NCI-H1092 treated with DMSO at 0.1 percent for 48 hours (cell line): ENCODE measurements at places on chromosomes 16 and 17.

GRCh38 chr17:49993423-49994060 is 1.5 kb downstream of the DLX3 start:
- DNase-seq = no peak

DNA sequence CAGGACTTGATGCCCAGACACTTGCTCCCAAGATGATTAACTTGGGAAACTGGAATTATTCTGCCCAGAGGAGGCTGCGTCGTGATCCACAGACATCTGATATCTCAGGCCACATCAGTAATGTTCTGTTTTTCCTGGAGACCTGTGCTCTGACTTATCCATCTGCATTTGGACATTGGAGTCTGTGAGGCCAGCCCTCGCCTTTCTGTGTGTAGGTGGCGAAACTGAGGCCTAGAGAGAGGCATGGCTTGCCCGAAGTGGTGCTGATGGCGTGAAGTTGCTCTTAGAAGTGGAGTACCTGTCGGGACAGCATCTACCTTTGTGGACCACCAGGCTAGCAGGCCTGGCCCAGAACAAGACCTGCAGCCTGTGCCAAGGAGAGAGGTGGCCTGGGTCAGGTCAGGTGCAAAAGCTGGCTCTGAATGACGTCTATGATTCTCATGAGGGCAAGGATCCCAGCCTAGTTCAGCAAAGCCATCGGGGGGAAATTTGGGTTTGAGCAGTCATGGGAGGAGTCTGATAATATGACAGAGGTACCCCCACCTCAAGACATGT is 186.8 kb upstream of the ZNF469 start:
- DNase-seq = no peak

GRCh38 chr17:79814127-79814973 is 17.5 kb upstream of the CBX8 start:
- DNase-seq = peak; percentile 31

GRCh38 chr16:14366447-14366846 is 263.6 kb downstream of the PARN start:
- DNase-seq = no peak

DNA sequence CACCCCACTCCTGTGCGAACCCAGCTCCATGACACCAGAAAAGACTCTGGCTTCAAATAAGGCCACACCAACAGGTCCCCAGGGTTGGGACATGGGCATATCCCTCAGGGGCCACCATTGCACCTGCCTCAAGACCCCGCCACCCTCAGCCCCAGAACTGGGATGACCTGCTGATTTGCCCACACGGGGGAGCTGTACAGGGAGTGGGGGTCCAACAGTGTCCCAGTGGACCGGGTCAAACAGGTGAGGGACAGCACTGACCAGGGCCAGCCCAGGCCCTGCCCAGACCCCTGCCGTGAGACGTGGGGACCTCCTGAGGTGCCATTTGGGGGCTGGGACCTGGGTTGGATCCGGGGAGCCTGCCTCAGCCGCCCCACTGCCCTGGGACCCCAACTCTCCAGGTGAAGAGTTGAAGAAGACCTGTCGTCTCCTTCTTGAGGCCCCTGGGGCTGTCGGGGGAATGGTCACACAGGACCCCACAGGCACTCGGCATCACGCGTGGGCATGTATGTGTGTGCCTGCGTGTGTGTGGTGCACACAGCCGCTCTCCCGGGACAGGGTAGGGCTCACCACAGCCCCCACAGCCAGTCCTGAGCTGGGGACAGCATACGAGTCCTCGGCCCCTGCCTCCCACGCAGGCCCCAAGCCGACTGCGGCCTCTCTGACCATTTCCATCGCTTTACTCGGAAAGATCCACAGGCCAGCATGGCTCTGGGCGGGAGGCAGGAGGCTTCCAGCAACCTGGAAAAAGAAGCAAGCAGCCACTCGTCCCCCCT is 34.2 kb upstream of the ZNF469 start:
- DNase-seq = no peak

GRCh38 chr17:18106211-18106610 is 2.3 kb upstream of the MYO15A start:
- DNase-seq = no peak

- no peak for DNase-seq
Measured at GRCh38 chr16:14291286-14291685, 220.2 kb downstream of the MRTFB start.

GRCh38 chr16:15913046-15913698 is 24.8 kb upstream of the CEP20 start:
- no peak for DNase-seq
